ENCODE measurements at places on chromosomes 1 and 21. TPM values are rescaled to one million over a fixed set of nuclear protein-coding genes. Genes with fewer than 3 reads are reported as not detected.

The CGN gene
- 2.0 TPM for polyA plus RNA-seq

The PTPN14 gene
- 59.9 TPM for polyA plus RNA-seq

The NEGR1 gene
- 1.6 TPM for polyA plus RNA-seq

The CYP4B1 gene
- 2.1 TPM for polyA plus RNA-seq

Measured in keratinocyte (primary cell).